ENCODE measurements at places on chromosomes 12 and 14. TPM values are rescaled to one million over a fixed set of nuclear protein-coding genes. Genes with fewer than 3 reads are reported as not detected.
A peak's percentile ranks its signal among the peaks of the same experiment; 100 is the strongest.

DNA sequence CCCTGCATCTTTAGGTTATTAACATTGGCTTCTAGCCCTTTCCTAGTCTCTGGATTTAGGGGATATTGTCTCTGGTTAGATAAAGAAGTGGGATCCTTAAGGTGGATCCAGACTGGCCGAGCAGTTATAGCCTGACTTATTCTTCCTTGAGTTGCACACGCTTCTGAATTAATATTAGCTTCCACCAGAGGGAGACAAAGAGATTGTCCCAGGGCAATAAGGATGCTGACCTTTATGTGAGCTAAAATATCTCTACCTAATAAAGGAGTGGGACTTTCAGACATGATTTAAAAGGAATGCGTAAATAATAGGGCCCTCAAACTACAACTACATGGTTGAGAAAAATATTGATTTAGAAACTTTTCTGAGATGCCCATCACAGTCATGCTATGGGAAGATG is 139.7 kb downstream of the SLCO1B3 start:
- no peak for ATAC-seq

DNA sequence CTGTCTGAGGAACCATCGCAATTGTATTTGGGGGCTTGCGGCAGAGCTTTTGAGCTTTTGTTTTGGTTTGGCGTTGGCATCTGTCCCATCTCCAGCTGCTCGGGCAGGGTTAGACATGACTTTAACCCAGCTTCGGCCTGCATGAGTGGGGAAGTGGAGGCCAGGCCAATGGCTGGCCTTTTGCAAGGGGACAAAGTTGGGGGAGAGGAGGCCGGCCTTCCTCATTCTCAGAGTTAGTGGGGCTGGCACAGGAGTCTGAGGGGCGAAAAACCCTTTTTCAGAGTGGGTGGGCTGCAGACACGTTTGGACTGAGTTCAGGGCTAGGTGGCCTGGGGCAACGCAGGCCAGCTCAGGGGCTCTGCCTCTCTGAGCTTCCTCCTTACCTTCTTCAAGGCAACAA is 5.2 kb downstream of the KRT82 start:
- no peak for ATAC-seq

DNA sequence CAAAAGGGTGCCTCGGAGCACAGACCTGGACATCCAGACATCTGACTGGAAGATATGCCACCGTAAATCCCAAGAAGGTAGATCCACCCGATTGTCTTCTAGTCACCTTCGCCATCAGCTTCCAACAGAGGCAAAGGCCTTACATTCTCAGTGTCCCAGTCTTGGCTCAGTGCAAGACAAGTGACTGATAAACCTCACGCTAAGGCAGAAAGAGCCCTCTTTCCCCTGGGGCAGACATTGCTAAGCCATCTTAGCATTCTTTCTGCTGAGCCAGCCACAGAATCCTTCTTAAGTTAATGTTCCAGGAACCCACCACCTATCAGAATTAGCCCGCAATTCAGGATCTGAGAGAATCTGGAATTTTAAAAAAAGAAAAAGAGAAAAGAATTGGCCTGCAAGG is 4.3 kb upstream of the PLEKHG6 start:
- ATAC-seq = no peak

DNA sequence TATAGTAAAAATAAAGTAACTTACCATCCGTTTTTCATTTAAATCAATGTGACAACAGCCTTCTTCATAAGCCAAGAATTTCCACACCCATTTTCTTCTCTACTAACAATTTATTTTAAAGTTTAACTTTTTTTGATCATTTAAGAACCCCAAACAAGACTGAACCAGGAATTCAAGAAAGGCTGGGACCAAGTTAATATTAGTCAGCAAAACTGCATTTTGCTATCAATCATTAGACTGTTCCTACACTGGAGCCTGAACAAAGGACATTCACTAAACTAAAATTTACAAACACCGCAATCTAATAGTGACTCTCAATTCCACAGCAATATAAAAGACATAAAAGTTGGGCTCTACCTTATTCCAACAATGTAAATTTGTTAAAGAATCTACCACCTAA is 73.6 kb downstream of the OSBPL8 start:
- no peak for ATAC-seq

- ATAC-seq = no peak
Observed at GRCh38 chr12:52050116-52050757, 1.0 kb upstream of the NR4A1 start.

GRCh38 chr14:68255693-68256178 is 436.2 kb downstream of the RAD51B start:
- no peak for ATAC-seq

GRCh38 chr14:23536494-23536893 is 15.1 kb downstream of the ZFHX2 start:
- ATAC-seq = no peak

GRCh38 chr14:68106456-68106855 is 286.9 kb downstream of the RAD51B start:
- no peak for ATAC-seq

GRCh38 chr14:33705490-33705889 is 245.4 kb downstream of the EGLN3 start:
- no peak for ATAC-seq

DNA sequence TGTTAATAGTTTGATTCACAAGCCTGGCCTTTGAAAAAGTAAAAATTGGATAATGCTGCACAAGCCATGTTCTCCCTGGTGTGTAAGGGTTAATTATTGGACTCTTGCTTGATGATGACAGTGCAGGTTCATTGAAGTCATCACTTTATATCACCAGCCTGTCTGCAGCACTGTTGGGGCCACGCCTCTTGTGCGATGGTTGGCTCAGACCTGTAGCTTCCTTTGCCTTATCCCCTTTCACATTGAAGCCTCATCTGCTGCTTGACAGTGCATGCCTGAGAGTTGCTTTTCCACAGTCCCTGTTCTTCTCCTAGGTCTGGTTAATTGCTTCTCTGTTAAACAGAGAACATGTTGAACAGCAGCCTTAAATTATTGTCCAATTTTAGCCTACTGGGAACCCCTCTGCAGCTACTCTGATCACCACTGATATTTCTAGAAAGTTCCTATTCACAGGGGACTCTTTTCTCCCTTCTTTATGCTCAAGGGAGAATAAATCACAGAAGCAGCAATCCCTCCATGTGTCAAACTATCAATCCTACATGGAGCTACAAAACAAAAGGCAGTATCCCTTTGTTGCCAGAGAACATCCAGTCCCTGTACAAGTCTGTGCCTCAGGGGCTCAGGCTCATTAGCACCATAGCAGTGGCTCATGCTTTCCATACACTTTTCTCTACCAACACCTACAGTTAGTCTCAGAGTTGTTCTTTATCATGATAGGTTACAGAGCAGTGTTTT is 322.1 kb downstream of the RGS6 start:
- ATAC-seq = no peak

DNA sequence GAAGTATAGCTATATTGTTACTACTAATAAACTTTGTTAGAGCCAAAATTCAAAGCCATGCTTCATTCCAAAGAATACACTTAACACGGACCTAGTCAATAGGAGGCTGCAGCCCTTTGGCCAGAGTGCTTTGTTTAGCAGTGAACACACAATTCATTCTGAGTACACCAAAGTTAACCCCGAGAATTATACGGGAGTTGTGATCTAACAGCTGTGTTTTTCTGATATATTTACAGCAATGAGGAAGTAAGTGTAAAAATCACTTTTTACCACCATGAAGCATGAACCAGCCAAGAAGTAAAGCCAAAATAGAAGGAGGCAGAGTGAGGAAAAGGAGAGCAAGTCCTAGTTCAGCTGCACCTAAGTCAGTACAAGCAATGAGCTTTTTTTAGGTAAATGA is 156.8 kb upstream of the PDE3A start:
- ATAC-seq = no peak

GRCh38 chr12:128549601-128550218 is 274.0 kb downstream of the SLC15A4 start:
- no peak for ATAC-seq

- ATAC-seq = no peak
Observed at GRCh38 chr14:62301911-62302310, 539.7 kb downstream of the SNAPC1 start.

DNA sequence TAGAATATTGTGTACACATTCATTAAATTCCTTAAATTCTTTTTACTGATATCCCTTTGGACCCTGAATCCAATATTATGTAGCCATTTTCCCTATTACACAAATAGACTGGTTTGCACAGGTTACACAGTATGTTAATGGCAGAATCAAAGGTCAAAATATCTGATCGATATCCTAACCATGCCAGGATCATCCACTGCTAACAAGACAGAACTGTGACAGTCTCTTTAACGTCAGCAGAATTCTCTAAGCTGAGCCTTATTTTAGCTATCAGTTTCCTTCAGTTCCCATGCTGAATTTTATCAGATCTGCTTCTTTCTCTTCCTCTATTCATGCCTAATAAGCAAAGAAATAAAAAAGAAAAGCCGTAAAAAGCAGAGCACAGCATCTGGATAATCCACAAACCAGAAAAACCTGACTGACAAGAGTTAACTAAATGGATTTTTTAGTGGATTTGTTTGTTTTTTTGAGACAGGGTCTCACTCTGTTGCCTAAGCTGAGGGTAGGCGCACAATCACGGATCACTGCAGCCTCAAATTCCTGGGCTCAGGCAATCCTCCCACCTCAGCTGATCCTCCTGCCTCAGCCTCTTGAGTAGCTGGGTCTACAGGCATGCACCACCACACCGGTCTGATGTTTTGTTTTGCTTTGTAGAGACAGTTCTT is 130.4 kb downstream of the PAWR start:
- ATAC-seq = no peak

- ATAC-seq = no peak
Observed at GRCh38 chr12:90170740-90171139, 462.1 kb upstream of the ATP2B1 start.

- ATAC-seq = peak; percentile 32
Observed at GRCh38 chr14:92665661-92666110, 82.7 kb downstream of the LGMN start.

DNA sequence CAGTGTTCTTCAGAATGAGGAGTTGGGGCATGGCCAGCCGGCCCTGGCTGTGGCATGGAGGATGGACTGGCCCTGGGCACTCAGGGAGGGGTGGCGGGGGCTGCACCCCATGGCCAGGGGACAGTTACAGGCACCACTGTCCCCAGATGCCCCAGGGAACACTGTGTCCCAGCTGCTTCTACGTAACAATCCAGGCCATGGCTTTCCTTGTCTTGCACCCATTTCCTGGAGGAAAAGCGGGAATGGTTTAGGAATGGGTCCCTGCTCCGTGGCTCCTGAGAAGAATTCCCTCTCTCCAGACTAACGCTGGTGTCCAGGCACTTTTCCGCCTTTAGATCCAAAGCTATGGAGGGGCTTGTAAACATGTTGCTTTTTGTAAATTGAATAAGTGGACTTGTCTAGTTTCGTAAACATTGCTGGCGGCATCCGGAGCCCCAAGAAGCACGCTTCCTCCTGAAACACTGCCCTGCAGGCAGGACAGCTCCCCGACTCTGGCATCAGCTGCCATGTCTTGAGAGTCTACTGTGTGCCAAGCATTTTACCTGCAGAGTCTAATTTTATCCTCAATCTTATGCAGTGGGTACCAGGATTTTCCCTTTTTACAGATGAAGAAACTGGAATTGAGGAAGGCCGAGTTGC is 238.3 kb downstream of the SLC41A2 start:
- peak; percentile 16 for ATAC-seq

GRCh38 chr12:92628476-92628875 is 74.3 kb upstream of the PLEKHG7 start:
- ATAC-seq = no peak

GRCh38 chr12:68111995-68112394 is 47.5 kb downstream of the IFNG start:
- ATAC-seq = no peak

- no peak for ATAC-seq
Observed at GRCh38 chr12:30828686-30829085, 73.9 kb upstream of the CAPRIN2 start.

DNA sequence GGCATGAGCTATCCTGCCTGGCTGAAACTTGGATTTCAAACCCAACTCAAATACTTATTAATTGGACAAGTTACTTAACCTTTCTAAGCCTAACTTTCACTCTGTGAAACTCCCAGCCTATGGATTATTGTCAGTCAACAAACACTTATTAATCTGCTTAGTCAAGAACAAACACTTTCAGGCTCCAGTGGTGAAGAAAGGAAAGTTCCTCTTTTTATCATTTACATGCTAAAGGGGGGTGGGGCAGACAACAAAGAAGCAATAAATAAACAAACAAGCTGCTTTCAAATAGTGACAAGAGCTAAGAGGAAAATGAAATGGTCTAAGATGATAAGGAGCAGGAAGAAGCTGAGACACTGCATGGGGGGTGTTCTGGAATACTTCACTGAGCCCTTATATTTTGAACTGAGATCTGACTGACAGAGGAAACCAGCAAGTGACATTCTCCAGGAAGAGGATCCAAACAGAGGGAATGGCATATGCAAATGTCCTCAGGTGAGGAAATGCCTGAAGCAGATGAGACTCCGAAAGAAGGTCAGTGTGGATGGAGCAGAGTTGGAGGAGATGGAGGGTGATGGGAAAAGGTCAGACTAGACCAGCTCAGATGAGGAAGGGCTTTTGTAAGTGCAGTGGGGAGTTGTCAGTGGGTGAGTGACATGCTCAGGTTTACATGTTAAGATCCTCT is 259.6 kb downstream of the ITPR2 start:
- ATAC-seq = no peak

- ATAC-seq = no peak
Observed at GRCh38 chr14:83217492-83217891, 1683.8 kb upstream of the SEL1L start.

- no peak for ATAC-seq
Observed at GRCh38 chr14:72060460-72060859, 128.2 kb downstream of the RGS6 start.

- ATAC-seq = peak; percentile 70
Observed at GRCh38 chr14:67583711-67584644, 16.1 kb downstream of the PIGH start.

GRCh38 chr12:18430425-18431048 is 169.2 kb downstream of the PIK3C2G start:
- ATAC-seq = no peak

The INSM2 gene
- not detected for total RNA-seq

The COQ10A gene
- 5.3 TPM for total RNA-seq

The KCNH3 gene
- total RNA-seq = 1.3 TPM

The ADCY6 gene
- total RNA-seq = 0.24 TPM

The CFAP251 gene
- 12.6 TPM for total RNA-seq

The CLEC4E gene
- not detected for total RNA-seq

The TRMT61A gene
- 7.0 TPM for total RNA-seq

The RTL1 gene
- not detected for total RNA-seq

The AKT1 gene
- 160 TPM for total RNA-seq

The PARPBP gene
- 35.2 TPM for total RNA-seq

The CELA1 gene
- total RNA-seq = not detected

The ZC3H10 gene
- total RNA-seq = 8.0 TPM

The SIRT4 gene
- total RNA-seq = 4.1 TPM

The LRTM2 gene
- total RNA-seq = not detected

The TAS2R9 gene
- total RNA-seq = not detected

All from activated T-helper 17 cell treated with anti-CD3 and anti-CD28 coated beads, Interleukin-2, amount 50 U/mL, for 72 hours (primary cell).